ENCODE measurements at places on chromosomes 2 and 18. TPM values are rescaled to one million over a fixed set of nuclear protein-coding genes. Genes with fewer than 3 reads are reported as not detected.

GRCh38 chr2:205107810-205108209 lies 562.5 kb downstream of the PARD3B start:
- DNase-seq = no peak

DNA sequence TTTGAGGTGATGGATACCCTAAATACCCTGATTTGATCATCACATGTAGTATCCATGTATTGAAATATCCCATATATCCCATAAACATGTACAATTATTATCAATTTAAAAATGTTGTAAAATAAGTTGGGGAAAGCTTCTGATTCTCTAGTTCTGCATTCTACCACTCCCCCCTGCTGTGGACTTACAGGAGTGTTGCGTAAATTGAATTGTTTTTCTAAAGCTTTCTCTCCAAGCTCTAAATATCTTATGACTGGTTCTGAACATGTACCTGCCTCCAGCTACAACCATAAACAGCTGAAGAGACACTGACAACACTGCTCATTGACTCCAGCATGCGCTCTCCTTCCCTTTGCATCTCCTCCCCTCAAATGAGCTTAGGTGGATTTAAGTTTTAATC lies 145.2 kb downstream of the MGAT5 start:
- DNase-seq = no peak

DNA sequence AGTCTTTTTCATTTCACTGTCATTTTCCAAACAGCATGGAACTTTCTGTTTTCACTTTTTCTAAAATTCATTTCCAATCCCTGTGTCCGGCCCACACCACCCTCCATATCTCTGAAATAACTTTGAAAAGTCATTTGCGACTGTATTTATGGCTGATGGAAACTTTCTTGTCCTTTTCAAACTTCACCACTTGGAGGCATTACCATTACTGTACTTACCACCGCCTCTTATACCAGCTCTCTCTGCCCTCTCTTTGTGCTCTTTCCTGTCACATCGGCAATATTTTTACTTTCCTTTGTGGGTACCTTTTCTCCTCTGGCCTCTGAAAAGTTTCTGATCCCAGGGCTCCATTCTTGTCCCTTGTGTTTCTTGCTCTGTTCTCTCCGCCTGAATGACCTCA lies 39.5 kb upstream of the IL1RL1 start:
- DNase-seq = no peak

GRCh38 chr2:11073776-11074175 lies 81.5 kb upstream of the SLC66A3 start:
- no peak for DNase-seq

- DNase-seq = no peak
These were observed 64.9 kb downstream of the EPAS1 start for GRCh38 chr2:46361920-46362666.

DNA sequence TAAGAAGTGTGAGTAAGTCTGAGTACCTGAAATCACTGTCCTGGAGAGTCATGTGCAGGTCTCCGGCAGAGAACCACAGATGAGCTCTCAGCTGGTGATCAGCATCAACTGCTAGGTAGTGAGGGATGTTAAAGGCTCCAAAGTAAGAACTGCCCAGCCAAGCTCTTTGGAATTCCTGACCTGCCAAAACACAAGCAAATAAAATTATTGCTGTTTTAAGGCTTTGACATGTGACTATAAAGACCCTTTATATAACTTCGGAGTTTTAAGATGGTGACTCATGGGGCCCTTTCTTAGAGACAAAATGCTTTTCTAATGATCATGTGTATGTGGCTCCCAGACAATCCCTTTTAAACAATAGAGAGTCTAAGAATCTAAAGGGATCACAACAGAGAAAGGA lies 855.7 kb downstream of the TRIB2 start:
- DNase-seq = no peak

- no peak for DNase-seq
These were observed 237.5 kb downstream of the PIK3C3 start for GRCh38 chr18:42192251-42193248.

- no peak for DNase-seq
These were observed 93.8 kb downstream of the NRP2 start for GRCh38 chr2:205776139-205776538.

GRCh38 chr2:20433946-20434553 lies 12.8 kb upstream of the RHOB start:
- DNase-seq = no peak

GRCh38 chr2:212723226-212723625 lies 184.6 kb upstream of the ERBB4 start:
- DNase-seq = no peak

- DNase-seq = peak; percentile 9
These were observed 376 bp downstream of the NDUFA10 start for GRCh38 chr2:240024766-240025165.

DNA sequence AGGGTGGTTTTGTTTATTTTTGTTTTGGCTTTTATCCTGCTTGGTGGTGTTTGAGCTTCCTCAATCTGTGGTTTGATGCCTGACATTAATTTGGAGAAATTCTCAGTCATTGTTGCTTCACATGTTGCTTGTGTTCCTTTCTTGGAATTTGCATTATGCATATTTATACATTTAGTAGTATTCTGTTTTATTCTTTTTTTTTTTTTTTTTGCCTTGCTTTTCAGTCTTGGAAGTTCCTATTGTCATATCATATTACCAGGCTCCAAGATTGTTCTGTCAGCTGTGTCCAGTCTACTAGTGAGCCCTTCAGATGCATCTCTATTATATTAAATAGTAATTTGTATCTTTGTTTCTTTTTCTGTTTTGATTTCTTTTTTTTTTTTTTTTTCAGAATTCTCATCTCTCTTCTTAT lies 77.0 kb downstream of the EPC2 start:
- DNase-seq = no peak

DNA sequence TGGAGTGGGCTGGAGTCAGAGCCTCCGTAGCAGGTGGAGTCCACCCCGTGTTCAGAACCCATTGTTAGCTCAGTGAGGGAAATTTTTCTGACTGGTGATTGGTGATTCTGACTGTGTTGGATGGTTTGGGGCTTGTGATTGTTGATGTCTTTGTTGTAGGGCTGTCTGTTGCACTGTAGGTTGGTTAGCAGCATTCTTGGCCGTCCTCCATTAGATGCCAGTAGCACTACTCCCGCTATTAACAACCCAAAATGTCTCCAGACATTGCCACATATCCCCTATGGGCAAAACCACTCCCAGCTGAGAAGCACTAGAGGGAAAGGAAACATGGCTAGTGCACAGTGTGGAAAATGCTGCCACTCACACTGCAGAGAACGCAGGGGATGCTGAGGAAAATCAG lies 51.7 kb downstream of the ARMC9 start:
- no peak for DNase-seq

- no peak for DNase-seq
These were observed 10.1 kb downstream of the ATAD2B start for GRCh38 chr2:23916727-23917405.

Gene GEN1
- total RNA-seq = 14.1 TPM

Gene REG3A
- total RNA-seq = not detected

Gene MAP4K3
- total RNA-seq = 14.3 TPM

Gene NT5C1B
- total RNA-seq = not detected

Gene COL5A2
- 4.4 TPM for total RNA-seq

Gene ACOXL
- 0.32 TPM for total RNA-seq

Gene CELF4
- total RNA-seq = not detected

Gene PSD4
- total RNA-seq = 164 TPM
